ENCODE measurements at places on chromosomes 3 and 15.

DNA sequence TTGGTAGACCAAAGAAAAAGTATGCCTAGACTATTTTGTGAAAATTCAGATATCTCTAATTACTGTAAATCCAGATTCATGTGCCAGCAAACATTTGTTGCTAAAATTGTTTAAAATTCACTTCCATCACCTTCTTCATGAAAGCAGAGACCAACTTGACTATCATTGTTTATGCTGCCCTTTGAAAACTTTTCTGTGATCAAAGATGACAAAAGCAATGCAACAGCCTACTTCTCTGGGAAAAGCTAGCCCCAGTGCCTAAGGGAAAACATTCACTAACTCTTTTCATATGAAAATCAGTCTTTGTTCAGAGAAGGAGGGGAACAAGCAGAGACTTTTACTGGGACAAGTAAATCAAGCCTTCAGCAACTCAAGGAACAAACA, 178.0 kb upstream of the P2RY1 start:
- DNase-seq, result no peak

DNA sequence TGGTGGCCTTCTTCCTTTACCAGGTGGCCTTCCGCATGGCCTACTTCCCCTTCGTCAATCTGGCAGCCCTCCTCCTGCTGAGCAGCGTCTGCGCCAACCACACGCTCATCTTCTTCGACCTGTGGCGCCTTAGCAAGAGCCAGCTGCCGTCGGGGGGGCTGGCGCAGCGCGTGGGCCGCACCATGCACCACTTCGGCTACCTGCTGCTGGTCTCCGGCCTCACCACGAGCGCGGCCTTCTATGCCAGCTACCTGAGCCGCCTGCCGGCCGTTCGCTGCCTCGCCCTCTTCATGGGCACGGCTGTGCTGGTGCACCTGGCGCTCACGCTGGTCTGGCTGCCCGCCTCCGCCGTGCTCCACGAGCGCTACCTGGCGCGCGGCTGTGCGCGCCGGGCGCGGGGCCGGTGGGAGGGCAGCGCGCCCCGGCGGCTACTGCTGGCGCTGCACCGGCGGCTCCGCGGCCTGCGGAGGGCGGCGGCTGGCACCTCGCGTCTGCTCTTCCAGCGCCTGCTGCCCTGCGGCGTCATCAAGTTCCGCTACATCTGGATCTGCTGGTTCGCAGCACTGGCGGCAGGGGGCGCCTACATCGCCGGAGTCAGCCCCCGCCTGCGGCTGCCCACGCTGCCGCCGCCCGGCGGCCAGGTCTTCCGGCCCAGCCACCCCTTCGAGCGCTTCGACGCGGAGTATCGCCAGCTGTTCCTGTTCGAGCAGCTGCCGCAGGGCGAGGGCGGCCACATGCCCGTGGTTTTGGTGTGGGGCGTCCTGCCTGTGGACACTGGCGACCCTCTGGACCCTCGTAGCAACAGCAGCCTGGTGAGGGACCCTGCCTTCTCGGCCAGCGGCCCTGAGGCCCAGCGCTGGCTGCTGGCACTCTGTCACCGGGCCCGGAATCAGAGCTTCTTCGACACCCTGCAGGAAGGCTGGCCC, 9.9 kb downstream of the DISP2 start:
- peak; percentile 85 for DNase-seq

GRCh38 chr15:56992725-56993124, 74.3 kb downstream of the TCF12 start:
- no peak for DNase-seq

- DNase-seq, result peak; percentile 96
These were observed 68.8 kb upstream of the DLG1 start for GRCh38 chr3:197367081-197367780.

- no peak for DNase-seq
These were observed 26.7 kb upstream of the FBN1 start for GRCh38 chr15:48672206-48672605.

DNA sequence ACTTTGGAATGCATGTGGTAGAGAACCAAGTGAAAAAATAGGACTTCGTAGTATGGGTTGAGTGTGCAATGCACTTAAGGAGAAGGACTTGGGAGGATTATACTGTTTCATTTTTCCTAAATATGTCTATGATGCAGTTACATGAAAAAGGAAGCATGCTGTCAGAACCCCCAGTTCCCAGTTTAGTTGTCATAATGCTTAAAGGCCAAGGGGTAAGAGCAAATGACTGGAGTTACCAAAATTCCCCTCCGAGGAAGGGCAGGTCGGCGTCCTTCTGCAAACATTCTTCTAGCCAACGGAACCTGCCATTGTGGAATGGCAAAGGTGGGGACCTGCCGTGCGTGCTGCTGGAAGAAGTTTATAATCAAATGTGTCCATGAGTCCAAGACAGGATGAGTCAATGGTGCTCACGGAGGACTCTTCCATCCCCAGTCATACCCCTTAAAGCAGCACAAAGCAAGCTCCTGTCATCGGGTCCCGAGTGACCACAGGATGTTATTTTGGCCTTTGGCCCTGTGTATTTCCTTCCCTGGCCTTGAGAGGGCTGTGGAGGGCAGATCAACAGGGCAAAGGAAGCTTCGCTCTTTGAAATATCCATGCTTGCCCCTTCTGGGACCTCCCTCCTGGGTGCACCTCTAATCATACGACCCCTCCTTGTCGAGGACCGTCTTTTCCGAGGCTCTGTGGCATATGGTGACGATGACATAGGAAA, 93.2 kb downstream of the SLCO3A1 start:
- DNase-seq, result no peak

DNA sequence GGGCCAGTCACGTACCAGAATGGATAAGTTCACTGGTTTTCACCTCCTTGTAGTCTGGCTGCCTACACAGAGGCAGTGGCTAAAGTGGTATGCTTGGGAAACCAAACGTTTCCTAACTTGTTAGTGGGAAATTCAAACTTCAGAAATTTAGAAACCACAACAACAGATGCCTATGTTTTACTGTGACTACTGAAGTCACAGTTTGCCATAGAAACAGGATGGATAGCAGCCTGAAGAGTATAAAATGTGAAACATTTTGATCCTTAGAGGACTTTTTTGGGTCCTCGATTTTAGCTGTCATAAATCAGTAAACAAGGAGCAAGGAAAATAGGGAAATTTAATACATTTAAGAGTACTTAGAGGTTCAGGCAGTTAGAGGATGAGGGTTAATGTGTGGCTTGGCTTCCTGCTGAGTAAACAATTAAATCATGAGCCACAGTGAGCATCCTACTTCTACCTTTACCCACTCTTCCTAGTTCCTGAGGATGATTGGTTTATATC, 48.6 kb downstream of the CMSS1 start:
- peak; percentile 77 for DNase-seq

DNA sequence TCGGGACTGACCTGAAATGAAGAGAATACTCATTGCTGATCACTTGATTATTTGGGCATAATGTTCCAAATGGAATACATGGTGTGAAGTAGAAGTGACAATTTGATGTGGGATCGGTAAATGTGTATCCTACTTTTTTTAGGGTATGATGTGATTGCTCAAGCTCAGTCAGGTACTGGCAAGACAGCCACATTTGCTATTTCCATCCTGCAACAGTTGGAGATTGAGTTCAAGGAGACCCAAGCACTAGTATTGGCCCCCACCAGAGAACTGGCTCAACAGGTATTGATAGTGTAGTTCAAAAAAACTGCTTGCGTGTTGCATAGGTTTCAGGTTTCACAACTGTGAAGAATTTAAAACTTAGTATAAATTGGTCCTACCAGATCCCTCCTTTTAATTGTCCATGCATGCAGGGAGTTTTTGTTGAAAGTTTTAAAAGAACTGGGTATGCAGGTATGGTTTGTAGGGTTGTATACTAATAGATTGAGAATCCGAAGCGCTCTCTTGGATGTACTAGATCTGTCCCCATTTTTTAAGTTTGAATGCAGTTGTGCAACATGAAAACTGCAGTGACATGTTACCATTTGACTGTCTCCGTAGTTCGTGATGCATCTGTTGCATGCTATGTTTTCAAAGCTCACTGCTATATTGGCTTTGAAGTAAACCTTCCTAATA, 1.6 kb downstream of the EIF4A2 start:
- DNase-seq, result no peak

- DNase-seq, result no peak
These were observed 26.9 kb upstream of the TMOD3 start for GRCh38 chr15:51802593-51802992.

DNA sequence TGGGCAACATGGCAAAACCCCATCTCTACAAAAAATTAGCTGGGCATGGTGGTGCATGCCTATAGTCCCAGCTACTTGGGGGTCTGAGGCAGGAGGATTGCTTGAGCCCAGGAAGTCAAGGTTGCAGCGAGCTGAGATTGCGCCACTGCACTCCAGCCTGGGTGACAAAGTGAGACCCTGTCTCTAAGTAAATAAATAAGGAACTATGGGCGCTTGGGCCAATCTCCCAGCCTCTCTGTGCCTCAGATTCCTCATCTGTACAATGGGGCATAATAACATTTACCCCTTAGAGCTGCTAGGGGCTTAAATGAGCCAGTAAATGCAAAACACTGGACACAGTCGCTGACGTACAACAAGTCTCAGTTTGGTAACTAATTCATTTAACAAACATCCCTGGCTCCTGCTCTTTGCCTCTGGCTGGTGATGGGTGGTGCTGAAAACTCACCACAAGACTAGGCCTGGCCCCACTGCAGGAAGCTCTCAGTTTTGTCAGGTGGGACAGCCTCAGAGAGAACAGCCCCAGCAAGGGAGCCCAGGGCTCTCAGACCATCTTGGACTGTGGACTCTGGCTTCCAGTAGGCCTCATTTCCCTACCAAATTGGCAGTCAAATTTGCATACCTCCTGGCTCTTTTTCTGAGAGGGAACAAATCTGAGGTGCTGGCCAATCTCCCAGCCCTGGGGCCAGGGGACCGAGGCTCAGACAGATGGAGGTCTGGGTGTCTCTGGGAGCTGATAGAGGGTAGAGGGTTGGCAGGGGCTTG, 6.4 kb upstream of the TBC1D2B start:
- DNase-seq, result no peak

DNA sequence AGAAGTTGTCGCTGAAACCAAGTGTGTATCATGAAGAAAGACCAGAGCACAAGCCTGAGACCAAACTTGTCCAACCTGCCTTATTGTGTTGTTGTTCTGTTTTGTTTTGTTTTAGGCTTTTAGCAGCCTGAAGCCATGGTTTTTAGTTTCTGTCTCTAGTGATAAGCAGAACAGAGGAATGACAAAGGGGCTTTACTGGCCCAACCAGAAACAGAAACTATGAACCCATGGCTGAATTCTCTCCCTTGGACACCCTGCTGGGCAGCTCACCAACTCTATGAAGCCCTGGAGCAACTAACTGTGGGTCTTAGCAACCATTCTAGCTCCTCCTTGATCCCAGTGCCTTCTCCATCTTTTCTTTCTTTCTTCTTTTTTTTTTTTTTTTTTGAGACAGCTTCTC, 30.3 kb downstream of the HCLS1 start:
- DNase-seq, result no peak

GRCh38 chr15:68725736-68726135, 95.0 kb downstream of the ANP32A start:
- peak; percentile 46 for DNase-seq

GRCh38 chr3:30004481-30004880, 601.9 kb upstream of the TGFBR2 start:
- no peak for DNase-seq

- no peak for DNase-seq
These were observed 19.2 kb downstream of the SOX2 start for GRCh38 chr3:181730934-181731333.

DNA sequence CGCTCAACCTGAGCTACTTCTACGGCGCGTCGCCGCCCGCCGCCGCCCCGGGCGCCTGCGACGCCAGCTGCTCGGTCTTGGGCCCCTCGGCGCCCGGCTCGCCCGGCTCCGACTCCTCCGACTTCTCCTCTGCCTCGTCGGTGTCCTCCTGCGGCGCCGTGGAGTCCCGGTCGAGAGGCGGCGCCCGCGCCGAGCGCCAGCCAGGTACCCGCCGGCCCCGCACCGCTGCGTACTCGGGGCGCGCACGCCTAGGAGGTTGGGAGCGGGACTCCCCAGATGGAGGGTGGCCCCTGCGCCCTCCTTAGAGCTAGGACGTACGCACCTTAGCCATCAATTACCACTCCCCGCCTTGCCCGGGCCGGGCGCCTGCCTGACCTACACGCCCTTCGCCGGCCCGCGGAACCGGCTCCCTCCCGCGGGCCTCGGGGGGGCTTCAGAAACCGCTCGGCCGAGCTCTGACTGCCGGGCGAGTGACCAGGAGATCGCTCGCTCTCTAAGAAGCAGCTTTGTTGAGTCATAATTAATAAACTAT, 466 bp downstream of the NFKBIZ start:
- no peak for DNase-seq

DNA sequence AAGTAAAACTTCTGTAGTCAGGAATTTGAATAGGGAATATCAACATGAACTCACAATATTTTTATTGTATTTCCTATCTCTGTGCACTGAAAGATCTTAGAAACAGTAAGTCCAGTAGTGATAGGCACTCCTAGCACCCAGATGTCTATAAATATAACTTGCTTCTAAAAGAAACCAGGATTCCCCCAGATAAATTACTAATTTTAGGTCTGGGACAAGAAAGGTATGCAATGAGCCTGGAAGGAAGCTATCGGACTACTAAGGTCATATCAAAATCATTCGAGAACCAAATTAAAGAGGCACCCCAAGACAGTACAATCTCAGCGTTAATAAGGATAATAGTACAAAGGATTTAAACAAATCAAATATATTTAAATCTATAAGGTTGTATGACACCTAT, 47.4 kb downstream of the CLDN18 start:
- DNase-seq, result no peak

DNA sequence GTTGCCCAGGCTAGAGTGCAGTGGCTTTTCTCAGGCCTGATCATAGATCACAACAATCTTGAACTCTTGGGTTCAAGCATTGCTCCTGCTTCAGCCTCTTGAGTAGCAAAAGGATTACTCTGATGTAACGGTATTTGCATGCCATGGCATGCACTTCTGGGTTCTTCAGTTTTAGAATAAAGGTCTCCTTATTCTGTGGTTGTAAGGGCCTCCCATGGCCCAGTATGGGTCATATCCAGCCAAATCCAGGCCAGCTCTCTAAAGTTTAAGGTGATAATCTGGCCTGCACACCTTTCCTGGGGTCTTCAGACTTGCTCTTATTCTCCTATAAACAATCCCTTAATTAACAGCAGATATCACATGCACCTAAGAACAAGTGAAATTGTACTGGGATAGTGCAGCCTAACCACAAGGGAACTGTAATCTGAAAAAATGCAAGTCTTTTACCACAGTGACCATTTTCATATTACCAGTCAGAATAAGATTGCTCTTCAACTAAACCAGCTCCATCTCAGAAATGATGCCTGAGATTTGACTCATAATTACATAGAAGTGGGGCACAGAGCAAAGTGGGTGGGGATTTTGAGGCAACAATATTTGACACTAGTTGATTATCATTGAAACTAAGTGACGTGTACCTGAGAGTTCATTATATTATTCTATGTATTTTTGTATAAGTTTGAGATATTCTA, 25.4 kb downstream of the COMMD2 start:
- peak; percentile 59 for DNase-seq

DNA sequence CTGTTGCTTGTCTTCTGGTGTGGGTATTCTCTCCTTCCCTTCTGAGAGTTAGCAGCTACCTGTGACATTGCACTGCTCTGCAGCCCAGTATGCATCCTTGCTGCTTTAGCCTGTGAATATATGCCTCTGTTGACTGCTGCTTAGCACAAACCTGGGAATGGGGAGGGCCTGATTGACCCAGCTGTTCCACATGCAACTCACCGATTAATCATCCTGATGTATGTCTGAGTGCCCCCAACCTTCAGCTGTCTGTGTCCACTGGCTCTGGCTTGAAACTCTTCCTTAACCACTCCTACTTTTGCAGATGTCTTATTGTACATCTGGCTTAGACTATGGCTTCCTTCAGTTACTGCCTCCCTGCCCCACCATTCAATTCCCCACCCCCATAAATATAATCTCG, 119.1 kb downstream of the RASA2 start:
- no peak for DNase-seq
